ENCODE measurements at places on chromosomes 2 and 18. TPM values are rescaled to one million over a fixed set of nuclear protein-coding genes. Genes with fewer than 3 reads are reported as not detected.

DNA sequence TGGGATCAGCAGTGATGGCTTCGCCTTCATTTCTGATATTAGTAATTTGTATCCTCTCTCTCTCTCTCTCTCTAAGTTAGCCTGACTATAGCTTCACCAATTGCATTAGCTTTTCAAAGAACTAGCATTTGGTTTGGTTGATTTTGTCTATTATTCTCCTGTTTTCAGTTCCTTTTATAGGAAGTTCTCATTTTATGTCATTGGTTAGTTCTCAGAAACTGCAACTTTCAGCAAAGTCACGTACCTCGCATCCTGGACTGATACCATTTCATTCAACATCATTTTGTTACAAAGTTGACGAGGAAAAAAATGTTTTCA, 450.8 kb downstream of the EIPR1 start:
- no peaks in the 10 kb centered on the region for H3K27me3 ChIP-seq
- H3K27ac ChIP-seq: no peak overlapping the region
- no peaks in the 10 kb centered on the region for H3K36me3 ChIP-seq
- no peak overlapping the region for H3K4me3 ChIP-seq

The SFXN5 gene
- 13.1 TPM for total RNA-seq

- H3K4me1 ChIP-seq: no peaks in the 10 kb centered on the region
- H3K36me3 ChIP-seq: no peaks in the 10 kb centered on the region
- H3K27me3 ChIP-seq: no peaks in the 10 kb centered on the region
Observed at GRCh38 chr18:72601481-72601880, 57.3 kb upstream of the CBLN2 start.

The CACNB4 gene
- 15.3 TPM for total RNA-seq

GRCh38 chr18:3966642-3967358, 488.3 kb downstream of the DLGAP1 start:
- no peak overlapping the region for H3K27ac ChIP-seq
- H3K4me1 ChIP-seq: no peaks in the 10 kb centered on the region
- H3K4me3 ChIP-seq: no peak overlapping the region
- H3K27me3 ChIP-seq: no peaks in the 10 kb centered on the region
- no peaks in the 10 kb centered on the region for H3K36me3 ChIP-seq

DNA sequence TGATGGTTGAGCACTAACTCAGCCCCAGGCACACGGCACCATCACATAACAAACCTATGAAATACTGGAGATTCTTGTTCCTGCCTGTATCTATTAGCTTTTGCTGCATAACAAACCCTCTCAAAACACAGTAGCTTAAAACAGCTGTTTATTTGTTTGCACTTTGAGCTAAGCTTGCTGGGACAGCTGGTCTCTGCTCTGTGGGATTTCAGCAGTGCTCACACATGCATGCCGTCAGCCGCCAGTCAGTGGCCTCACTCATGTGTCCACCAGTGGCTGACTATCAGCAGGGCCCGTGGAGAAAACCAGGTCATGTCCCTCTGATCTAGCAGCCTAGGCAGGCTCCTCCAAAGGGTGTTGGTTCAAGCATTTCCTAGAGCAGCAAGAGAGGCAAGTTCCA, 52.8 kb upstream of the RAB12 start:
- DNase-seq: no peak
- H3K4me3 ChIP-seq: no peak overlapping the region
- H3K36me3 ChIP-seq: no peaks in the 10 kb centered on the region
- no peak overlapping the region for H3K27ac ChIP-seq

Measured in upper lobe of right lung (tissue), 1 donor.